OCI-LY7 (cell line): ENCODE measurements at places on chromosomes 2 and 18. TPM values are rescaled to one million over a fixed set of nuclear protein-coding genes. Genes with fewer than 3 reads are reported as not detected.

Gene GCG
- not detected in 2 replicates for total RNA-seq

Gene PKDCC
- total RNA-seq: not detected in 2 replicates

Gene SLC19A3
- not detected in 2 replicates for total RNA-seq

Gene MYOM1
- total RNA-seq: 2.3 and 2.4 TPM in 2 replicates

Gene ASB18
- not detected in 2 replicates for total RNA-seq

Gene KIF1A
- not detected in 2 replicates for total RNA-seq

Gene CYP20A1
- 19.7 and 20.3 TPM in 2 replicates for total RNA-seq

Gene NCKAP5
- not detected in 2 replicates for total RNA-seq

Gene PRSS56
- not detected in 2 replicates for total RNA-seq

DNA sequence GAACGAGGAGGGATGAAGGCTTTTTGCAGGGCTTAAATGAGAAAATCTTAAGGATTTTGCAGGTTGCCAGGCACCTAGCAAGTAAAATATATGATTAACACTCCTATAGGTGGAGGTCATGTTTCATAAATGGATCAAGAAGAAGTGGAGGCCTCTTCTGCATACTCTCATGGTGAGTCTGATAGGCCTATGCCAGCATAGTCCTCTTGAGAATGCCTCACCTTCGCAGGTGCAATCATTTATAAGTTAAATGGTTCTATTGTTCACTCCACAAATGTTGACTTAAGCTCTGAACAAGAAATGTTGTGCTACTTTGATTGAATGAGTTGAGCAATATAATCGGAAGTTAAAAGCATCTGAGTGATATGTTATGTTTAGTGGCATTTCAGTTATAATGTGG, 12.1 kb downstream of the LRRTM1 start:
- DNase-seq: no peak

- DNase-seq: no peak
Measured at GRCh38 chr2:221568299-221568698, 3.8 kb downstream of the EPHA4 start.

DNA sequence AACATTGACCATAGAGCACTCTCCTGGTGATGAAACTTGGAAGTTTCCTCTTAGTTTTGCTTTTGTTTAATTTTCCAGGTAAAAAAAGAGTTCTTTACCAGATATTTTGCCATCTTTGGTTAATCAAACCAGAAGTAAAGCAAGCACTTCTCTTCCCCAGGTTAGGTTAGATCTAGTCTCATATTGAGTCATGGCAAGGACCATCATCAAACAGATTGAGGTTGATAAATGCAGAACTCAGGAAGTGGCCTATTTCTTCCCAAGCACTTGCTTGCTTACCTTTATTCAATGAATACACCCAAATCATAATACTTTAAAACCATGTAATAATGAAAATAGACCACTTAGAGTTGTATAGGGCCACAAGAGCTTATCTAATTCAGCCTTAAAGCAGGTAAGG, 23.4 kb downstream of the DNAH6 start:
- no peak for DNase-seq

DNA sequence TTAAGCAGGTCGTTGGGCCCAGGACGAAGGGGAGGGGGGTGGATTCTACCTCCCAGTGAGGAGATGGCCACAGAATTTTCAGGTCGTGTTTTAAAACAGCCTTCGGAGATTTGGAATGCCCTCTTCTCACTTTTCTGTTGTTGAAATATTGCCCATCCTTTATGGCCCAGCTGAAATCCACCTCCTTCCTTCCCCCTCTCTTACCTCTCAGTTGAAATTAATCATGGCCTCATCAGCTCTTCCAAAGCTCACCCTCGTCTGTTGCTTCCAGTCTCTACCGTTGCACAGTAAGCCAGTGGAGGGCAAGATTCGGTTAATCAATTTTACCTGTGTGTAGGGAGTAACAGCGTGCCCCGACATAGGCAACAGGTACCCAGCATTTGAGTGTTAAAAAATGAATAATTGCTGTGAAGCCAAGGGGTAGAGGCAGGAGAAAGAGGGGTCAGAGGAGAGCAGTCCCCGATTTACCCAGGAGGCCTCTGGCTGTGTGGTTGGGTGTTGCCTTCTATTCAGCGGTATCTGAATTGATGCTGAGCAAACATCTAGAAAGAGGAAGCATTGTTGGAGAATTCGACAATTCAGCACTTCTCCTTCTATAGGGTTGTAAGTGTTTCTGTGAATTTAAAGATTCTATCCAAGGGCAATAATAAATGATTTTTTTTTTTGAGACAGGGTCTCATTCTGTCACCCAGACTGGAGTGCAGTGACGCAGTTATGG, 8.6 kb upstream of the PDIA6 start:
- no peak for DNase-seq

- no peak for DNase-seq
Measured at GRCh38 chr18:56921896-56922480, 224.9 kb upstream of the BOD1L2 start.

DNA sequence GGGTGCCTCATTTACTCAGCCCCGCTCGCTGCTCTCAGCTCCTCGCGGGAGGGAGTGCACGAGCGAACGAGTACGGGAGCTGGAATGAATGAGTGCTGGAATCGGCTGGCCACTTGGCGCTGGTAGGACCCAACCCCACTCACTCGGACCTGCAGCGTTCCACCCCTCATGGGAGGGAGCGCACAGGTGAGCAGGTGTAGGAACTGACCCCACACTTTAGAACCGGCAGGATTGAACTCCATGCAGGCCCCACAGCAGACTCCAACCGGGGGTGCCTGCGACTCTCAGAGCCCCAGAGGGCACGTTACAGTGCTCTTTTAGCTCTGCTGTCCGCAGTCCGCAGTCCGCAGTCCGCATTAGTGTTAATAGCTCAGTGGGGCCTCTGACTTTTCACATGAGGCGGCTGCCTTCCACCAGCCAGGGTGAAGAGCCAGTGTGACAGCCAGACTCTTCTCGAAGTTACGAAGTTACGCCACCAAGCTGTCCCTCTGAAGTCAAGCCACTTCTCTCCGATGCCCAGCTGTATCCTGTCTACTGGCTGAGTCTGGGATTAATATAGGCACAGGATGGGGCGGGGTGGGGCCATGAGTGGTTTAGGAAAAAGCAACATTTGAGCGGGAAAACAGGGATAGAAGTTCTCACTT, 102.7 kb upstream of the ARHGAP15 start:
- DNase-seq: no peak

DNA sequence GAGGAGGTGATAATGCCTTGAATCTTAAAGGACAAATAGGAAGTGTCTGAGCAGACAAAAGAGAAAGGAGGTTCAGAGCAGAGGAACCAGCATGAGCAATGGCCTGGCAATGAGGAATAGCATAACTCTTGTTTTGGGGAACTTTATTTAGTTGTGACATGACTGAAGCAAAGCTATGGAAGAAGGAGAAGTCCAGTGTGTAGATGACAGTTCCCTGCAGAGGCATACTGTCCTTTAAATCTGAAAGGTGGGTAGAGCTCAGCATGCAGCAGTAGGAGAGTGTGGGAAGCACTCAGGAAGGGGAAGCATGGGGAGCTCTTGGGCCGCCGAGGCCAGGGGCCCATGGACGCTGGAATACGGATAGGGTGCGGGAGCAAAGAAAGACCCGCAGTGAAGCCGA, 173.8 kb downstream of the SEPTIN10 start:
- DNase-seq: no peak

- DNase-seq: no peak
Measured at GRCh38 chr2:234279637-234280036, 217.2 kb downstream of the ARL4C start.

DNA sequence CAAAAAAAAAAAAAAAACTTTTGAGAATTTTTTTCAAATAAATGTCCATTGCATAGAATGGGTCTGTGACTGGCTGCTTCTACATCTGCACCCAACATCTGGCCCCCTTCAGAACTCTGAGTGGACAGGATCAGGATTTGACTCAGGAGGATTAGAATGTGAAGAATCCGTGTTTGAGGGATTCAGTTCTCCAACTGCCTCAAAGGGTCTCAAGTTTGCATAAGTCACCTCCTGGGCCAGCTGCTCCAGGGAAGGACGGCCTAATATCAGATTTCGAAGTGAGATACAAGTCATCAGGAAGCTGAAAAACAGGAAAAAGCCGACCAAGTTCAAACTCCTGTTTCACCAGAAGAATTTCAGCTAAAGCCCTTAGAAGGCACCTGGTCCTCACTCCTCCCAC, 10.9 kb downstream of the MAT2A start:
- DNase-seq: no peak

DNA sequence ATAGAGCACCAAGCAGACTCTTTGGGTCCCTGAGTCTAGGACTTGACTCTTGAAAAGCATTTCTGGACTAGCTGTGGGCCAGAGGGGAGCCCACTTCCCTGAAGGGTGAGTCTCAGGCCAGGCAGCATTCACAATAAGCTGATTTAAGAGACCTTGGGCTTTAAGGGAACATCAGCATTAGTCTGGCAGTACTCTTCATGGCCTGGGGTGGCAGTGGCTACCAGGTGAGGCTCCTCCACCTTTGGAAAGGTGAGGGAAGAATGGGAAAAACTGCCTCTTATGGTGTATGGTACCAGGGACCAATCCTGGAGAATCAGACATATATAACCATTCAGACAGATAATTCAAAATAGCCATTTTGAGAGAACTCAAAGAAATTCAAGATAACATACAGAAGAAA, 599.9 kb upstream of the POU3F3 start:
- no peak for DNase-seq

DNA sequence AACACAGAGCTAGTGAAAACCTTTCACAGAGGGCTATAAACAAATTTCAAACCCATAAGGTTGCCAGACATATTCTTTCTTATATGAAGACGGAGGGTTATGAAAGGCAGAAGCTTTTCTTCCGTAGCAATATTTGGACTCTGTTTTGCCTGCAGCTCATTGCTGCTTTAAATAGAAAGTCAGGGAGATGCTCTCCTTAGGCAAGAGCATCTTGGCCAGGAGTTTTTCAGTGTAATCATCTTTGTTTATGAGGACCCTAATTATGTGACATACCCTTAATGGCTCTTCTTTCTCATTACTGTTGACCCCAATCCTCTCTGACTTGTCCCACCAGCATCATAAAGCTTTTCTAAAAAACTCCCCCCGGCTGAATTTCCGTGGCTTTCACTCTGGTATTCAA, 433.4 kb upstream of the NRXN1 start:
- no peak for DNase-seq

GRCh38 chr2:157302492-157303099, 23.0 kb downstream of the ERMN start:
- DNase-seq: peak; percentile 67

GRCh38 chr2:179825494-179825893, 35.9 kb downstream of the ZNF385B start:
- DNase-seq: peak; percentile 23

GRCh38 chr18:79572093-79572780, 107.4 kb upstream of the CTDP1 start:
- DNase-seq: no peak

GRCh38 chr2:132915812-132916549, 246.0 kb upstream of the LYPD1 start:
- no peak for DNase-seq

GRCh38 chr2:70716951-70717350, 51.0 kb downstream of the ADD2 start:
- no peak for DNase-seq

DNA sequence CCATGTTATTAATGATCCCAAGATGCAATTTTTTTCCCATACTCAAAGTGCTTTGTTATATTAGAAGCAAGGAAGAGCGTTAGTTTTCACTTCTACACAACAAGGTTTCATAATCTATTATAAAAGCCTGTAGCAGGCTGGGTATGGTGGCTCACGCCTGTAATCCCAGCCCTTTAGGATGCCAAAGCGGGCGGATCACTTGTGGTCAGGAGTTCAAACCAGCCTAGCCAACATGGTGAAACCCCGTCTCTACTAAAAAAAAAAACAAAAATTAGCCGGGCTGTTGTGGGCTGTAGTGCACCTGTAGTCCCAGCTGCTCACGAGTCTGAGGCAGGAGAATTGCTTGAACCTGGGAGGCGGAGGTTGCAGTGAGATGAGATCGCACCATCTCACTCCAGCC, 19.0 kb upstream of the SERPINB2 start:
- no peak for DNase-seq

- no peak for DNase-seq
Measured at GRCh38 chr2:121309801-121310200, 24.8 kb upstream of the TFCP2L1 start.
